ENCODE measurements at places on chromosomes 4 and X. TPM values are rescaled to one million over a fixed set of nuclear protein-coding genes. Genes with fewer than 3 reads are reported as not detected.

DNA sequence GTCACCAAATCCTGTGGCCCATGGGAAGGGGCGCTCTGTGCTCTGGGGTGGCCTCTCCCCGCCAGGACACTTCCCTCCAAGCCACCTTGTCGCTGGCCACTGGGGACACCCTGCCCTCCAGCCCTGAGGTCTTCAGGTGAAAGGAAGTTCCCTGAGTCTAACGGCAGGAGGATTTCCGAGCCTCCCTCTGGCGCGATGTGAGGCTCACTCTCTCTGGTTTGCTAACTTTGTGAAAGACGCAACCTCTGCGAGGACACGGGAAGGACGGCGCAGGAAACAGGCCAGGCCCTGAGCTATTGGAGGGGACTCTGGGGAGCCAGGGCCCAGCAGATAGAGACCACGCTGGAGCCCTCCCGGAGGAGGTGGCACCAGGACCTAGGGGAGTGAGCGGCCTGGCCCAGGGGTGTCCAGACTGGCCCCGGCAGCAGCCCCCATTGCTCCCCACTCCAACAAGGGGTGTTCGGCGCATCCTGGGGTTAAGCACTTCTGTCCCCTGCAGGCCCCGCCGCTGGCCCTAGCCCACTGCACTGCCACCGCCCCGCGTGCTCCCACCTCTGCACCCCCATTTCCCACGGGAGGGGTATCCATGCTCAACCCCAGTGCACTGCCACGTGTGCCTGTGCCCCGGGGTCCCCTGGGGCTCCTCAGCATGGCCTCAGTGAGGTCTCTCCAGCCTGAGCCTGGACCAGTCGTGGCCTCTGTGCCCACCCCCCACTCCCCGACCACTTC lies 72.2 kb upstream of the MXD4 start:
- no peak for DNase-seq

DNA sequence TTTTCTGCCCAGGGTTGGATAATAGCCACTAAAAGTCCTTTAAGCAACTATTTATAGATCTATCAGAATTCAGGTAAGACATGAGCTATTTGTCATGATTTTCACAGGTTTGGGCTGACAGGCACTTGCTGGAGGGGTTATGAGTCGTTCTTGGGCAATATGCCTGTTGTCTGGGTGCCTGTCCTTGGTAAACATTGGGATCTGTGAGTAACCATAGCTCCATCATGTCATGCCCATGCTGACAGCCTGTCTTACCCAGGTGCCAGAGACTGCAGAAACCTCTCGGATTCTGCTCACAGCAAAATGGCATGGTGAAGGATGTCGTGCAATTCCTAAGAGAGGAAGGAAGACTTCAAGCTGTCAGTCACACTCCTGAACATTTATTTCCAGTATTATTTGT lies 116.0 kb upstream of the PUDP start:
- no peak for DNase-seq

DNA sequence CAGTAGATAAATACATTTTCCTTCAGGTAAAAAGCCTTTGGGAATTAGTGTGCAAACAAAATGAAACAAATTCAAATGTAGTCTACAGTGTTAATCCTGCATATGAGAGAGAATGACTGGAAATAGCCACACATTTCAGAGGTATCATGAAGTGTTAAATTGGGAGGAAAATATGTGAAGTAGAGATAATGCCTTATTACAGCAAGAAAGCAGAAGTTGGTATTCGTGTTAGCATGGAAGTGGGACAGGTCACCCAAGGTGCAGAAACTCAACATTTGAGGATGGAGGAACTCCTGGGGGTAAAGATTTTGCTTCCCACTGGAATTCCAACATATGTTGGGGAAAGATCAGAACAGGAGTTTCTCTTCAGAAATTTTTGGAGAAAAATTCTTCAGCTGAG lies 51.3 kb downstream of the EMCN start:
- DNase-seq: no peak

DNA sequence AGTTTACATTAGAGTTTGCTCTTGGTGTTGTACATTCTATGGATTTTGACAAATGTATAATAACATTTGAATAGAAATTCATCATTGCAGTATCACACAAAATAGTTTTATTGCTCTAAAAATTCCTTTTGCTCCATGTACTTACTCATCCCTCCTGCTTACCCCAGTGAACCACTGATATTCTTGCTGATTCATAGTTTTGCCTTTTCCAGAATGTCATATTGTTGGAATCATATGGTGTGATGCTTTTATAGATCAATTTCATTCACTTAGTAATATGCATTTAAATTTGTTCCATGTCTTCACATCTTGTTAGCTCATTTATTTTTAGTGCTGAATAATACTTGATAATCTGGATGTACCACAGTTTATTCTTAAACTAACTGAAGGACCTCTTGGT lies 1593.2 kb downstream of the C4orf33 start:
- no peak for DNase-seq

- no peak for DNase-seq
Observed at GRCh38 chr4:167274351-167274750, 40.1 kb upstream of the SPOCK3 start.

GRCh38 chr4:72430988-72431387 lies 138.0 kb downstream of the ADAMTS3 start:
- no peak for DNase-seq

GRCh38 chr4:23458054-23458453 lies 431.8 kb downstream of the PPARGC1A start:
- DNase-seq: no peak

- no peak for DNase-seq
Observed at GRCh38 chrX:5080791-5081190, 1147.9 kb downstream of the NLGN4X start.

- no peak for DNase-seq
Observed at GRCh38 chr4:22512306-22512705, 3.6 kb downstream of the ADGRA3 start.

DNA sequence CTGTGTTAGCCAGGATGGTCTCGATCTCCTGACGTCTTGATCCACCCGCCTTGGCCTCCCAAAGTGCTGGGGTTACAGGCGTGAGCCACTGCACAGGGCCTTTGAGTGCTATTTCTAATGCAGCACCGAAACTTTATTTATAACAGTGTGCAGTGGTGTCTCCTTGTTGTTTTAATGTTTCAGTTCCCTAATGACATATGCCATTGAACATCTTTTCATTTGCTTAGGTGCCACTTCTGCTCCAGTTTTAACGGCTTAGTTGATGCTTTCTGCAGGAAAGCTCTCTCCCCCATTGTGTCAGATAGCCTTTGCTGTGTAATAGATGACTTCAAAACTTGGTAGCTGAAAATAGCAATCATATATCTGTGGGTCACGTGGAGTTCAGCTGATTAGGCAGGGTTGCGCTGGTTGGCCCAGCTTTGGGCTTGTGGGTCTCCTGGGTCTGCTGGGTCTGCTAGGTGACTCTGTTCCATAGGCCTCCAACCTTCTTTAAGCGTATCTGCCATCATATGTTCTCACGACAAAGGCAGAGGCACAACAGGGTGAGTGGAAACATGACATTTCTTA lies 76.4 kb upstream of the SHISA3 start:
- DNase-seq: no peak

DNA sequence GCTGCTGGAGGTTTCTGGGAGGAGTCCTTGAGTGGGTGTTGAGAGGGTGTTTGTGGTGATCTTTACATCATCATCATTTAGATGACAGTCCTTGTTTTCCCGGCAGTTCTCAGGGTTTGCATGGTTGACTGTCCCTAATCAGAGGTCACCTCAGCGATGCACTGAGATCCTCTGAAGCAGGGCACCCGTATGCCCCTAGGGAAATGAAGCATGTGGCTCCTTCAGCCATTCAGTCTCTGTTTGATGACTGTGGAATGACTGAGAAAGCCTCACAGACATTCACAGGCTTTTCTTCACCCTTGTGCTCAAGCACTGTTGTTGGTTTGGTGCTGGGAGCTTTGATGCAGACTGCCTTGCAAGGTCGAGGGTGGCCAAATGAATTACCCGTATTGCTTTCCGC lies 474.7 kb downstream of the SPRY1 start:
- DNase-seq: no peak

GRCh38 chrX:155216179-155216939 lies at the start of gene VBP1:
TSS of gene VBP1 (plus strand) at chrX:155216460. CDS start at chrX:155216483, 23 bp downstream.
- DNase-seq: peak; percentile 93

- no peak for DNase-seq
Observed at GRCh38 chr4:176769514-176769913, 23.2 kb downstream of the VEGFC start.

DNA sequence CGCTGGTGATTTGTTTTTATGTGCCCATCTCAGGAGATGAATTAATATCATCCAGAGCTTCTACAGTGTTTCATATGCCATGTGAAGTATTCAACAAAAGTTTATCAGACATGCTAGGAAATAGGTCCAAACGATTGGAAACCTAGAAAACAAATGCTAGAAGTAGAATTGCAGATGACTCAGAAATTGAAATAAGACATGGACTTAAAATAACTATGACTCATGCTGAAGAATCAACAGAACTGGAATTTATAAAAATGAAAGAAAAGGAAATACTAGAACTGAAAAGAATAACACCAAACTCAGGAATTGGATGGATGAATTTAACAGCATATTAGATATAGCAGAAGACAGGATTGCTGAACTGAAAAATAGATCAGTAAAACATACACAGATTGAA lies 172.7 kb upstream of the GIMD1 start:
- DNase-seq: no peak

DNA sequence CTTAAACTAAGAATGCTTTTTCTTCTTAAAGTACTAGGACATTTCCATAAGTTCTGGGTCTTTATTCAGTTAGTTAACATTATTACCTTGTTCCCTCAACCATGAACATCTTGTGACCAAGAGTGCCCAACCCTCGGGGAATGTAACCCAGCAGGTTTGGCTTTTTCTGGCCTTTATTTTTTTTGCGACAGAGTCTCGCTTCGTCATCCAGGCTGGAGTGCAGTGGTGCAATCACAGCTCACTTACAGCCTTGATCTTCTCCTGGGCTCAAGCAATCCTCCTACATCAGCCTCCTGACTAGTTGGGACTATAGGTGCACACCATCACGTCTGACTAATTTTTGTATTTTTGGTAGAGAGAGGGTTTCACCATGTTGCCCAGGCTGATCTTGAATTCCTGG lies 65.1 kb downstream of the USP11 start:
- DNase-seq: no peak

DNA sequence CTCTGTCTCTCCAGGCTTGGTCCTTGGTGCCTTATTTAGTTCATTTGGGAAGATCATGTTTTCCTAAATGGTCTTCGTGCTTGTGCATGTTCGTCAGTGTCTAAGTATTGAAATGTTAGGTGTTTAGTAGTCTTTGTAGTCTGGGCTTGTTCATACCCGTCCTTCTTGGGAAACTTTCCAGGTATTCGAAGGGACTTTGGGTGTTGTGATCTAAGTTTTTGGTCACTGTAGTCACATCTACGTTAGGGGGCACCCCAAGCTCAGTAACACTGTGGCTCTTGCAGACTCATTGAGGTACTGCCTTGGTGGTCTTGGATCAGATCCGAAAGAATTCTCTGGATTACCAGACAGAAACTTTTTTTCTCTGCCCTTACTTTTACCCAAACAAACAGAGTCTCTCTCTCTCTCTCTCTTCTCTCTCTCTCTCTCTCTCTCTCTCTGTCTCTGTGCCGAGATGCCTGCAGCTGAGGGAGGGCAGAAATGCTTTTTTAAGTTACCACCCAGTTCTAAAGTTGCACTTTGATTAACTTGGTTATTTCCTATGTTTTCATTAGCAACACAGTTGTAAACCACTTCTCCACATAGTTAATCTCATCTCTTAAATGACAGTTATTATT lies 67.6 kb upstream of the SLC7A3 start:
- DNase-seq: peak; percentile 45

- no peak for DNase-seq
Observed at GRCh38 chrX:103442536-103442901, 66.2 kb downstream of the BEX3 start.

GRCh38 chr4:86961605-86962295 lies 26.9 kb downstream of the AFF1 start:
- peak; percentile 48 for DNase-seq

- DNase-seq: no peak
Observed at GRCh38 chr4:30818541-30818940, 98.4 kb downstream of the PCDH7 start.

DNA sequence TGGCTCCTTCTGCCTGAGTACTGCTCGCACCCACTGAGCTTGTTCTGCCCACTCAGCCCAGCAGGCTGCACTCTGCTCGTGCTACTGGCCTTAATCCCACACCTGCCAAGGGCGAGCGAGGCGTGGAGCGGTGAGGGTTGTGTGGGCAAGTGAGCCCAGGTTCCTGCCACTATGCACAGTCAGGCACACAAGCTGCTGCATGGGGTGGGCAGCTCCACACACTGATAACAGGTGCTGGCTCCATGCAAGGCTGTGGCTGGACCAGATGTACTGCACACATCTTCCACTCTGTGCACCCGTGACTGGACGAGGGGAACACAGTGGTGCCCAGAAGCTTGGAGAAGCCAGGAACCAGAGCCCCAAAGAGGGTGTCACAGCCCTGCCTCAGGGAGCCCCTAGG lies 184.3 kb upstream of the NUDT6 start:
- DNase-seq: no peak

GRCh38 chr4:24024157-24024556 lies 134.3 kb upstream of the PPARGC1A start:
- no peak for DNase-seq

- DNase-seq: no peak
Observed at GRCh38 chr4:165433529-165433928, 54.7 kb downstream of the CPE start.

DNA sequence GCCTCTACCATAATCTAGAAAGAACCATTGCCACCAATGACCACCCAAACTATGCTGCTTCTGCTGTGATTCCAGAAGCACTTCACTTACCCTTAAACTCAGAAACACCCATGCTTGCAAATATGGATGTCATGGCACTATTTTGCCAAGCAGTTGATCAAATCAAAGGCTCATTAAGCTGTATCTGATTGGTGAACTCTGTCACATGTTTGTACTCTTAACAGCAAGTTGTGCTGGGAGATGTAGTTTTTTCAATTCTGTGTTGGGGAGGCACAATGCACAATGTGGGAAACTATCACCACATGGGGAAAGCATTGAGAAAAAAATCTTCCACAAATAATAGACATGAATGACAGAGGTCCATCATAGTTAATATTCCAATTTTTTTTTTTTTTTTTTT lies 19.2 kb upstream of the SPCS3 start:
- DNase-seq: no peak

Gene PAGE5
- total RNA-seq: 0.47 TPM

Gene IL21
- total RNA-seq: 49.9 TPM

Gene GAGE12E
- total RNA-seq: not detected

Gene C4orf51
- not detected for total RNA-seq

Gene MAGEC1
- total RNA-seq: not detected

Gene PFKFB1
- total RNA-seq: 0.45 TPM

Gene BBS12
- 2.2 TPM for total RNA-seq

Gene CCDC160
- not detected for total RNA-seq

Gene UGT2B15
- not detected for total RNA-seq

Gene GK
- total RNA-seq: 85.9 TPM

Gene CENPE
- 45.2 TPM for total RNA-seq

Gene SH3RF1
- total RNA-seq: 0.55 TPM

Gene CLNK
- not detected for total RNA-seq

Gene KDR
- total RNA-seq: not detected

Gene TENM3
- not detected for total RNA-seq
